ENCODE measurements at places on chromosomes 3 and 15.
A peak's percentile ranks its signal among the peaks of the same experiment; 100 is the strongest.

GRCh38 chr3:186333256-186333655, 28.8 kb downstream of the DGKG start:
- DNase-seq, result no peak

DNA sequence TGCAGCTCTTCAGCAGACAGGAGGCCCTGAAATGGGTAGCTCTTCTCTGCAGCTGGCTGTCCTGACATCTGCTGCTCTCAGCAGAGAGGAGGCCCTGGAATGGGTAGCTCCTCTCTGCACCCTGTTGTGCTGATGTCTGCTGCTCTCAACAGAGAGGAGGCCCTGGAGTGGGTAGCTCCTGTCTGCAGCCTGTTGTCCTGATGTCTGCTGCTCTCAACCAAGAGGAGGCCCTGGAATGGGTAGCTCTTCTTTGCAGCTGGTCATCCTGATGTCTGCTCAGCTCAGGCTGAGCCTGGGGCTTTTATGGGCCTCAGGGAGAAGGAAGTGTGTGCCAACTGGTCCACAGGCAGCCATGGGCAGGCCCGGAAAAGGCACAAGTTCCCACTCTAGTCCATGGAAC, 66.6 kb downstream of the PIK3CB start:
- no peak for DNase-seq

DNA sequence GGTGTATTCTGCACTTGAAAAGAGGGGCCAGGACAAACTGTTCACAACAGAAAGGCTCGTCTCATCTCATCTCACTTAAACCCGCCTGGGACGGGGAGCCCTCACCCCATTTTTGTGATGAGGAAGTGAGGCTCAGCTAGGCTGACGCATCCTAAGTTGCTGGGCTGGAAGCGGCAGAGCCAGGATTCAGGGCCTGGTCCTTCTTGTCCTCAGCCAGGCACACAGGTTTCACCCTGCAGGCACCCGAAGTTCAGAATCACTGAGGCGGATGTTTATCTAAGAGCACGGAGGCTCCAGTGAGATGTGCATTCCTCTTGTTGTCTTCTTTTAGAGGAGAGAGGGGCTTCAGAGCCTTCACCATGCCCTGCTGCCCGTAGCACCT, 51.1 kb upstream of the PLXNA1 start:
- DNase-seq, result no peak

- DNase-seq, result no peak
Measured at GRCh38 chr3:141093397-141093796, 42.2 kb downstream of the SPSB4 start.

DNA sequence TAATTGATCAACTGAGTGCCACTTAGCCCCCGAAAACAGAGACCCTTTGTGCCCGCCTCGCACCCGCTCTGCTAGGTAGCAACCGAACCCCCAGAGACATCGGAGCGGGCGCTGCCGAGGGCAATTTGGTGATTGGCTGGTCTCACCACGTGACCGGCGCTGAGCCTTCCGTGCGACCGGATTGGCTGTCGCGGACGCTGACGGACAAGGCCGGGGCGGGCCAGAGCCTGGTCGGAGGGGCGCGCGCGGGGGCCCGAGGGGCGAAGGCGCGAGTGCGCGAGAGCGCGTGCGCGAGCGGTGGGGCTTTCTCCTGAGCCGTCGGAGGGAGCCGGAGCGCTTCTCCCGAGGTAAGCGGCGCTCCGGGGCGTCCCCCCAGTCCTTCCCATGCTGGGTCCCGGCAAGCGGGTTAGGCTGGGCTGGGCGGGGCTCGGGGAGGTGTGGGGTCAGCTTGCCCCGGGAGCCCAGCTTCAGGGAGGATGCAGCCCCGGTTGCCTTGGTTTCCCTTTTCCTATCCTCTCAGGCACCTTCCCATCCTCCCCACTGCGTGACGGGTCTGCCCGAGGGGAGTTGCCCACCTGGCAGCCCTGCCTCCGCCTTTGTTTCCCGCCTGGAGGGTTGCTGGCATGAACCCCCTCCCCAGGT, at the start of gene TMEM108:
Gene TMEM108, plus strand, starts transcription at position 303 of the 642 bp plus-strand sequence.
- DNase-seq, result peak; percentile 93

DNA sequence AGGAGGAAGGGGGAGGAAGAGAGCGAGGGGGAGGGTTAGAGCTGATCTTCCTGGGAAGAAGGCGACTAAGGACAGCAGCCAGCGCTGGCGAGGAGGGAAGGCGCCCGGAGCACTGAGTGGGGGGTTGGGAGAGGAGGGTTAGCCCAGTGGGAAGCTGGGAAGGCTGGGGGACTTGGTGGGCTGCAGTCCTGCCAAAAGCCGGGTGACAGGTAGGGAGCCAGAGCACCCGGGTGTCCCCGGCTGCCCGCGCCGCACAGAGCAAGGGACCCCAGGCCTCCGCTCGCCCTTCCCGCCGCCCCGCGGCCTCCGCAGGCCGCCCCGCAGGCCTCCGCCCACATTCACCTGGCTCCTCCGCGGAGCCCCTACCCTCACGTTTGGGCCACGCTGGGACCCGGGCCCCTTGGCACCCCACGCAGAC, 448 bp downstream of the SLC12A8 start:
- DNase-seq, result no peak

DNA sequence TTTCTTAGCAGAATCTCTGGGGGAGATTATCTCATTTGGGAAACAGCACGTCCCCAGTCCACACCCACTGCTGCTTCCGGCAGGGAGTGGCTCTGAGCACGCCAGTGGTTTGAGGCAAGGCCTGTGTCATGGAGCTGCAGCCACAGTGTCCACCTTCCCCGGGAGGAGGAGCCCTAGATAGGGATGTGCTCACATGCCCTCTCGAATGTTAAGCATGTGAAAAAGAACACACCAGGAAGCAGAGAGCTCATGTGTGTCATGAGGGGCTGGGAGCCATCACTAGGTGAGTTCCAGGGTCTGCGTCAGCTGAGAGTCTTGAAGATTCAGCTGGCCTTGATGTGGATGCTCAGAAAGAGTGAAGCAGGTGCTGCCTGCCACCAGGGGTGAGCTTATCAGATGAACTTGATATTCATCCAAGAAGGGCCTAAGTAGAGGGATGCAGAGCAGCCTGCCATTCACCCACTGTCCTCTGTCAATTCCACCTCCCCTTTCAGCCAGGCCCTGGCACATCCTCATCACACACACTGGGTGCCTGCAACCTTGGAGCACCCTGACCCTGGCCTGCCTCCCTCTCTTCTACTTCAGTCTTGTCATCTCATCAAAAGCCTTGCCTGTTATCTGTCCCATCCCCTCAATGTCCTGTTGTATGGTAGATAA, 16.3 kb downstream of the ITGA11 start:
- no peak for DNase-seq

GRCh38 chr15:86854176-86854575, 774.5 kb downstream of the AGBL1 start:
- DNase-seq, result no peak

DNA sequence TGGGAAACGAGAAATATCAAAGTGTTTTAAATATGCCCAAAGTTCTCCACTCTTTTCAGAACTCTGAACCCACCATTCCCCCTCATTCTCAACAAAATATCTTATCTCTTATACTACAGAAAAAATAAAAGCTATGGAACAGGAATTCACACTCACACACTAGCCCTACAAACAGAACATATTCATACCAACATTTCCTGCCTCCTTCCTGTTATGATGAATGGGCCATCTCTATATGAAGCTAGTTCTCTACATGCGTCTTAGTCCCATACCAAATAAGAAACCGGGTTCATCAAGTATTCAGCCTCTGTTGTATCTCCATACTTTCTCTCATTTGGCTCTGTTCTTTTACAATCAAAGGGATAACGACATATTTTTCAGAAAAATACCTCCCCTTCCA, 72.6 kb downstream of the PLSCR2 start:
- no peak for DNase-seq

DNA sequence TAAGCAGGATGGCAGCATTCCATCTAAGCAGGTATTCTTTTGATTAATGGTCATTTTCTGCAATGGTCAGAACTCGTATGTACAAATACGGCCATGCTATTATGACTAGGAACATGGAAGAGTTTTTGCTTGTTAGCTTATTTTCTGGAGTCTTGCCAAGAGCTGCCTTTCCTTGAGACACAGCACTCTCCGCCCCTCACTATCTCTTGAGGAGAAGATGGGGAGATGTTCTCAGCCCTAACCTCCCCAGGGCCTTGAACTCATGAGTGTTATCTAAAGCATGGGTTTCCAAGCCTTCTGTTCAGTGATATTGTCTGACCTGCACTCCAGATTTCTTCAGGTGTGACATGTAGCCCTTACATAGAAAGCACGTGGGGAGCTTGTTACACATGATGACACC, 65.9 kb upstream of the ACTC1 start:
- no peak for DNase-seq

DNA sequence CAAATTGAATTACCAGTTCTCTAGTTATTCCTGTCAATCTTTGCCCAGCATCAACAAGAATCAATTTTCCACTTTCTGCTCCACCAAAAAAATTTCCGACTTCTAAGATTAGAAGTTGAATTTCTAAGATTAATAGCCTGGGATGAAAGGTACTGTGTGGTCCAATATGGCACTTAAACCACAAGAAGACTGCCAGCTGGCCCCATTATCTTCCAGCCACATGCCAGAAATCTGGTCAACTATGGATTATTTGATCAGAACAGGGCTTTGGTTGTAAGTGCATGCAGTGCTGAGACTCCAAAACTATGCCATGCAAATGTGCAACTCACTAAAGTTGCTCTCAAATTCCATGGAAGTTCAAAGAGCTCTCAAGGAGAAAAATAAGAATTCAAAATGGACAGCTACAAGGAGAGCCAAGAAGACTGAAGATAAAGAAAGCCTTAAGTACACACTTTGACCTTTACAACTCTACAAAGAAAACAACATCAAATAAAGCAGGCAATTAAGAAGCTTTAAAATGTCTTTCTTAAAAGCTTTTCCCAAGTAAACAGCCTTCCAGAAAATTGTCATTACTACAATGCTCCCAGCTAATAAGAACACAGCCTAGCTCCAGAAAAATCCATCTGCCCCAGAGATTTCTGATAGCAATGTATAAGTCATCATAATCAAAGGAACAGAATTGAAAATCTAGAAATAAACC, 64.2 kb downstream of the ST3GAL6 start:
- DNase-seq, result no peak

GRCh38 chr3:70111411-70111810, 111.9 kb downstream of the SAMMSON start:
- DNase-seq, result no peak

- no peak for DNase-seq
Measured at GRCh38 chr3:185082149-185082548, 70.7 kb downstream of the C3orf70 start.

DNA sequence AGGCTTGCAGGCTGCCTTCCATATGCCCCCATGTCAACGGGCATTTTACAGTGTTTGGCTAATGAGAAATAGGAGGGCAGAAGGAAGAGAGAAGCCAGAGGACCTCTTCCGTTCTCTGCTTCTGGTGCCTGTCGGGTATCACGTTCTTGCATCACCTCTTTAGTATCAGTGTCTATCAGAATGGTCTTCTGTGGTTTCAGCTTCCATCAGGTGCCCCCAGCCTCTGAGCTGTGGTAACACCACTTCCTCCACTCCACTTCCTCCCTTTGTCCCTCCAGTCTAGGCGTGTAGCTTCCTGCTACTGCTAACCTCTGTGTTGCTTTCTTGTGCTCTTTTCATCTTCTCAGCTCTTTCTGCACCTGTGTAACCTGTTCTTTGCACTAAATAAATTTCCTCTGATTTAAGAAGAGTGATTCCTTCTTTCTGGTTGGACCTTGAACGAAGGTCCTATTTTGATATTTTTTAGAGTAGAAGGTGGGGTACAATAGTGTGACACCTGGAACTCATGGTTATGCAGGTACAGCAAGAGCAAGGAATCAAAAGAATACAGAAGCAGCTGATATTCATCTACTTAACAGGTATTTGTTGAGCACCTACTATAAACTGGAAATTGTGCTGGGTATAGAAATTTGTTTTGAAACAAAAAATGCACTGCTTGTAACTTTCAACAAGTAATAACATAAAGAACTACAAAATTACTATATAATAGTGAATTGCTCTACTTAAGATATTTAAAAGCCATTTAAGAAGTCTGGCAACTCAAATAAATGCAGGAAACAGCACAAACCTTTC, 27.4 kb upstream of the FOXB1 start:
- DNase-seq, result no peak

- DNase-seq, result no peak
Measured at GRCh38 chr15:80194186-80194585, 41.4 kb downstream of the FAH start.

DNA sequence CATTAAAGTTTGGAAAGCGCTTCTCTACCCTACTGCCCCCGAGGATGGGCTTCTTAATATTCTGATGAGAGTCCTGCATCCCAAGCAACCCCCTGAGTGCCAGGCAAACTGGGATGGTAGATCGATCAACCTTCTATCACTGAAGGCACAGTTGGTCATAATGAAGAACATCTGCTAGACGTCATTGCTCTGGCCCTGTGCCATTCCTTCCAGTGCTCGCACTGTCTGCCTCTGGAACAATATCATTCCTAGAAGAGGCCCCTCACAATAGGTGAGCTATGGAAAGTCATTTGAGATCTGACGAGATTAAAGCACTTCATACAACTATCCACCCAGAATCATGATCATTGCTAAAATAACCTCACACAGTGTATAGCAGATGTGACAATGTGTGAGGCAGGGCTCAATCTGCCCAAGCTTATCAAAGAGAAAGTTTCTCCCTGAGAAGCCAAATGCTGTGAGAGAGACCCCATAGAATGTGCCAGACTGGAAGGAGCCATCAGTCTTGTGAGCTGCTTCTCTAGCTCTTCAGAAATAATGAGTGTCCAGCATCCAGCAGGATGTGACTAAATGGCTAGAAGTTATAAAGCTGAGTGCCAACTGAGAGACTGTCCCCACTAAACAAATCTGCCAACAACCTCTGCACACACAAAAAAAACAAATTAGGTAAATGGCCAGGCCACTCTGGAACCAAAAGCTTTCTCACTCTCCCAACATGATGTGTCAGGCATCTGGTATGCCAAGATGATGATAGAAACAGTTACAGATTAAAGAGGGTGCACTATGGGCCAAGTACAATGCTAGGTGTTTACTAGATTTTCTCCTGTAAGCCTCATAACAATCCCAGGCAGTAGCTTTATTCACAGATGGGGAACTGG, 165.5 kb downstream of the NECTIN3 start:
- no peak for DNase-seq

GRCh38 chr3:125011941-125012340, 43.9 kb downstream of the HEG1 start:
- DNase-seq, result no peak

GRCh38 chr3:2870724-2871333, 239.3 kb downstream of the IL5RA start:
- no peak for DNase-seq

- no peak for DNase-seq
Measured at GRCh38 chr15:85383470-85384148, 3.2 kb downstream of the AKAP13 start.

GRCh38 chr3:175558261-175558660, 699.1 kb downstream of the NAALADL2 start:
- no peak for DNase-seq

GRCh38 chr15:74842581-74843444, at the start of gene ULK3:
Gene ULK3 (minus strand): TSS chr15:74843156. CDS start chr15:74843105, 51 bp downstream.
- DNase-seq, result peak; percentile 42

GRCh38 chr3:131329774-131330173, 51.8 kb upstream of the NUDT16 start:
- no peak for DNase-seq

DNA sequence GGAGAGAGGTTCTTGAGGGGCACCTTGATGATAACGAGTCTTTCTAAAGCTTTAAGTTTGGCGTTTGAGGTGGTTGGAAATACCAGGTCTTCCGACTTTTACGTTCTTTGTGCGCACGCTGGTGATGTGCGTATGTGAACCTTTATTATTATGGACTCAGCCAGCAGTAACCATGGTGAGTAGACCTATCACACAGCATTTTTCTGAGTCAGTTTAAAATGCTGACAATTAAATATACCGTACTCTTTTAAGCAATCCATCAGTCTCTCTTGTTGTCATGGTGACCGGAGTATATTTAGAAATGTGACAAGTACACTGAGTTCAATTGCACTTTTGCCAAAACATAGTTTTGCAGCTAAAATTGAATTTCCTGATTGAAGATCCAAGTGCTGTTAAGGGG, 172.2 kb downstream of the LPP start:
- no peak for DNase-seq
